ENCODE measurements at places on chromosomes 16 and 17.

GRCh38 chr16:68994324-68994723 lies 111.1 kb upstream of the HAS3 start:
- DNase-seq = no peak

GRCh38 chr16:15857724-15858560 lies 1.1 kb upstream of the MYH11 start:
- DNase-seq = no peak

- no peak for DNase-seq
Observed at GRCh38 chr16:51696376-51696775, 545.3 kb upstream of the SALL1 start.

- no peak for DNase-seq
Observed at GRCh38 chr16:1475552-1476114, 805 bp upstream of the CLCN7 start.

DNA sequence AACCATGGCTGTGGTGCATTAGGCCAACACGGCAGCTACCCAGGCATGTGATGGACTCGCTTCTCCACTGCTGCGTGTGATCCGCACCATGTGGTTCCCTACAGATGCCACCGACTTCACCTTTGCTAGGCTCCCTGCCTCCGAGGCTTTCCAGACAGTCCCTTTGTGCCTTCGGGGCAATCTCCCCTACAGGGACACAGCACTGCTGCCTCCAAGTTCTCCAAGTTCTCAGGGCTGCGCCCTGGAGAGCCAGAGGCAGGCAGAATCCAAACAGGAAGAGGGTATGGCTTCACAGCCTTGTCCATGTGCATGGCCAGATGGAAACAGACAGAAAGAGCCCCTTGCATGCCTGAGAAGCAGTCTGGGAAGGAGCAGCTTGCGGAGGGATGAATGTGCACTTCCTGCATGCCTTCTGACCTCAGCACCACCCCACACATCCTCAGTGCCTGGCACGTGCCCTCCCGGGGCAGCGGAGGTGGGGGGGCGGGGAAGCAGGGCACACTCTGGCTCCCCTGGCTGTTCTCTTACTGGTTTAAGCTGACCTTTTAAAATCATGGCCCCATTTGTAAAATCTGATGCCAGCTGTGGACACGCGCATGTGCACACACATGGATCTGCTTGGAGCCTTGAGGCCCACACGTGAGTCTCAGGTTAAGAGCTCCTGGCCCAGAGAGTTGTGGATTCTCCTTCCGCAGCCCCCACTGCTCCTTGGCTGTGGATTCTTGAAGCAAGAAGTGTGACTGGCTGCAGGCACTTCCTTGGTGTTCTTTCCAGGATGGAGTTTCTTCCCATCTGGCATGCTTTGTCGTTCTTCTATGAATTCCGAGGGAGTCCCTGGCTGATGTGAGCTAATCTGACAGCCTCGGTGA lies 55.3 kb upstream of the MTSS2 start:
- no peak for DNase-seq

DNA sequence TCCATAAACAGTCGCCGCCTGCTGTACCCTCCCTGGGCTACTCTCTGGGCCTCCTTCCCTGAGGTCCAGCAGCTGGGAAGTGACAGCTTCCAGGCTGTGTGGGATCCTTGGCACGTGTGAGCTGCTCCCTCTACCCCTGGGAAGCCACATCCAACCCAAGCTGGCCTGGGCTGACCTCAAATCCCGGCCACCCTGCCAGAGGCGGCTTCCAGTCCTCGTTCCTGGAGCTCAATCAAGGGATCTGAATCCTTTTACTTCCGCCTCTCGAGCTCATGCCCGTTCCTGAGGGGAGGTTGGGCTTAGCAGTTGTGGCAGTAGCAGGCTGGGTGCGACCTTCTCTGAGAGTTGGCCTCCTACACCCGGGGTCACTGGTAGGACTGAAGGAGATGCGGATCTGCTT lies 82.5 kb downstream of the NETO2 start:
- DNase-seq = no peak

GRCh38 chr17:1951920-1952319 lies 73.2 kb downstream of the RTN4RL1 start:
- no peak for DNase-seq
